ENCODE measurements at places on chromosomes 3 and 15.

DNA sequence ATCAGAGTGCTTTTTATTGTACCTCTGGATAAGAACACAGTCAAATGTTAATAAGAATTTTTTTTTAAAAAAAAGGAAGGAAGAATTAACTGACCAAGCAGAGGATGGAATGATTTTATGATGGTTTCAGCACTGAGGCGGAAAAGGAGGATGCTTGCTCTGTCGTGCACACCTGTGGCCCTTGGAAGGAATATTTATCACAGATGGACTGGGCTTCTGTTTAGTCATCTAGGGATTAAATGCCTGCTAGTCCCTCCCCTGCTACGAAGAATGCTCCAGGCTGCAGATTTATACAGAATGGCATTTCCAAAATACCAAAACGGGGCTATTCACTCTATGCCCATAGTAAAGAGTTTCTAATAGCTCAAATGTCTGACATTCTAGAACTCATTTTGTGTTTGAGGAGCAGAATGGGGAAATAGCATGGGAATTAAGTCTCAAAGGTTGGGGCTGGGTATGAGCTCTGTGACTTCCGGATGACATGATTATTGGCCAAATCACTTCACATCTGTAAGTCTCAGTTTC, 92.8 kb upstream of the BCL6 start:
- DNase-seq, result no peak

DNA sequence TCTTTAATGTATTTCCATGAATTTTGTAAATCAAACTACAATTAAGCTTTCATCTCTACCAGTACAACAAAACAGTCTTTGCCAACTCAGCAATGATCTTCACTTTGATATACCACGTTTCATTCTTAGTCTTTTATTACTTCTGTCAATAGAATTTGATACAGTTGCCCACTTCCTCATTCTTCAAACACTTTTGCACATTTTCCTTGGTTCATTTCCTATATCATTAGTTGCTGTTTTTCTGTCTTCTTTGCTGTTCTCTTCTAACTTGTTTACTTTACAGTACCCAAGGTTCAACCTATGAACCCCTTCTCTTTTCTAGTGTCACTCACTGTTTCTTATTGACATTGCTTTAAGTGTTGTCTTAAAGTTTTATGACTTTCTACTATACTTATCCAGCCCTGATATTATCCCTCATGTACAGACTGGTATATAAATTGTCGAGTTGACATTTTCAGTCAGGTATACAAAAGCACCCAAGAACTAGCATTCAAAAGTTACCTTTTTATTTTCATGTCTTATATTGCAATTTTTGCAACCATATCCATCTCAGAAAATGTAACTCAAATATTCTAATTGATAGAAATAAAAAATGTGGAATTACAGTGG, 903.1 kb downstream of the NSUN3 start:
- DNase-seq, result no peak

GRCh38 chr3:187833799-187834578, 88.7 kb upstream of the BCL6 start:
- no peak for DNase-seq

DNA sequence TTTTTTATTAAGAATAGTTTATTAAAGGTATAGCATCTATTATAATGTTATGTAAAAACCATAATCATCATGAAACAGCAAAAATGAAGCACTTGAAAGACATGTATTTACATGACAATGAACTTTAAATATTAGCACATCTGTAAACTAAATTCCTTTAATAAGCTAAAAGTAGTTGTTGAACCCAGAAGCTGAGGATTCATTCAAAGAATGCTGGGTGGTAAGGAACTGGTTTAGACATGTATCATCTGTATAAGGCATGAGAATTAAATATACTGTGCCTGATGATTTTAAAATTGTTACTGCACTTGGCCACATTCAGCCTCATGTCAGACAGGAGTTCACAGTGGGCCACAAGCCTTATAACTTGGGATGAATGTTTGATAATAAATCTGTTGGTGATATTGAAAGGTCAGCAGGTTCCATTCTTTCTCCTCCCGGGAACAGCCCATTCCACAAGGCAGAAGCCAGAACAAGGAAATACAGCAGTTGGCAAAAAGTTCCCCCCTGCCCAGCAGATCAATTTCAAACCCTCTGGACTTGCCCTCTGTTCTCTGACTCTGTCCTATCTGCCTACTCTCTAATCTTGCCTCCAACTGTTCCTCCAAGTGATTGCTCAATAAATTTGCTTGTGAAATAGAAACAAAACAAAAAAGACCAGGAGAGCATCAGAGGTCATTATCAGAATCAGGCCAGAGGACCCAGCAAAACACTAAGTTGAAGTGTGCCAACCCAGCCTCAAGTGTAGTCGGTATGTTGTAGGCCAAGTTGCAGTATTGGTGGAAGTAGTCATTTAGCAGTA, 49.8 kb upstream of the TEX264 start:
- DNase-seq, result no peak

GRCh38 chr15:50675535-50676144, 11.0 kb downstream of the TRPM7 start:
- peak; percentile 6 for DNase-seq

- DNase-seq, result no peak
Measured at GRCh38 chr3:36493051-36493450, 112.7 kb downstream of the STAC start.

GRCh38 chr15:45234562-45235235, 17.3 kb upstream of the SLC28A2 start:
- no peak for DNase-seq

- DNase-seq, result no peak
Measured at GRCh38 chr3:94972066-94972465, 909.2 kb downstream of the NSUN3 start.

GRCh38 chr3:98978068-98978811, 76.7 kb upstream of the DCBLD2 start:
- DNase-seq, result no peak

DNA sequence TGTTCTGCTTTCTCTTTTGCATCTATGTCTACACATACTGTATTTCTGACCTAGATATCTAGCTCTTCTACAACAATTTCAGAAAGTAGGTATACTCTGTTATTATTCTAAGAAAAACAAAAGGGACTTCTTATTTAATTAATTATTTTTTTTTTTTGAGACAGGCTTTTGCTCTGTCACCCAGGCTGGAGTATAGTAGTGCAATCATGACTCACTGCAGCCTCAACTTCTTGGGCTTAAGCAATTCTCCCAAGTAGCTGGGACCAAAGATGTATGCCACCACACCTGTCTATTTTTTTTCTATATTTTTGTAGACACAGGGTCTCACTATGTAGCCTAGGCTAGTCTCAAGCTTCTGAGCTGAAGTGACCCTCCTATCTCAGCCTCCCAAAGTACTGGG, 130.6 kb downstream of the MBNL1 start:
- no peak for DNase-seq

GRCh38 chr15:39756806-39757522, 25.7 kb downstream of the FSIP1 start:
- DNase-seq, result peak; percentile 32

DNA sequence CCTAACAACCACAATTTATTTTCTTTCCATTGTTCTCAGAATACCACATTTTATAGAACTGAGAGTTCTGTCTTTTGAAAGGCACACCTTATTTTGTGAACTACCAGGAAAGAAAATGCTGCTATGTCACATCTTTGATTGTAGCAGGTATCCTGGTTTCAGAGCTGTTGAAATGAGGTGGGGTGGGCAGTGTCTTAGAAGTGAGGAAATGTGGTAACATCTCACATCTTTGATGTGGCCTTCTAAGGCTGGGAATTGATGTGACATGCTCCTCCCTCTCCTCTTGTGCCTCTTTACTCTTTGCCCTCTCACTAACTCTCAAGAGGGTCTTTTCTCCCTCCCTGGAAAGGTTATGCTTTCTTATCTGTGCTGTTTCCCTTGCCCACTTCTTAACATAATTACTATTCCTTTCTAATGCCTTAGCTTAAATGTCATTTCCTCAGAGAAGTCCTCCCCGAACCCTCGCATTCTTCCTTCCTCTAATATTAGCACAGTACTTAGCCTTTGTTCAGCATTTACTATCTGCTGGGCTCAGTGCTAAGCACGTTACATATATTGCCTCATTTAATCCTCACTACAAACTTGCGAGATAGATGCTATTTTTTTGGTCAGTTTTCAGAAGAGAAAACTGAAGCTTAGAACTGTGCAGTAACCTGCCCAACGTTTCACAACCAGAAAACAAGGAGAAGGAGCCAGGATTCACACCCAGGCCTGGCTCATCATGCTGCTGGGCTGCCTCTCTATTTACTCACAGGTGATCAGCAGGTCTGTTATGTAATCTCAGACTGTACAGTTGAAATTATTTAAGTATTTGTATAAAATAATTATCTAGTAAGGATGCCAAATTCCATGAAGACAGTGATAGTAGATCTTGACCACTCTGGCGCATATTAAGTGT, 24.0 kb upstream of the SPTSSB start:
- no peak for DNase-seq

DNA sequence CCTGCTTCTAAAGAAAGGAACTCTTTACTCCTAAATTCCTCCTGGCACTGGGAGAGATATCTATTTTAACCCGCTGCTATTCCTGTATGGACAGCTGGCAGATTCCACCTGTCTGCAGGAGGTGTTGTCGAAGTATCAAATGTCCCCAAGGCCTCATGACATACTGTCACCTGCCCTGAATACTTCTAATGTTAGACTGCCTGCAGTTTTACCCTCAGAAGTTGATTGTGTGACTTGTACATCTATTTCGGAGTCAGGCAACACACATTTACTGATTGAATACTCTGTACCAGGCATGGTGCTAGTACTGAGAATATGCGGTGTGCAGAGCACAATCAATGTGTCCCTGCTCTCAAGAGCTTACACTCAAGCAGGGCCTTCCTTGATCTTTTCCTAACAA, 38.6 kb downstream of the PDZRN3 start:
- no peak for DNase-seq

GRCh38 chr15:85748729-85749128, 46.0 kb downstream of the KLHL25 start:
- no peak for DNase-seq

DNA sequence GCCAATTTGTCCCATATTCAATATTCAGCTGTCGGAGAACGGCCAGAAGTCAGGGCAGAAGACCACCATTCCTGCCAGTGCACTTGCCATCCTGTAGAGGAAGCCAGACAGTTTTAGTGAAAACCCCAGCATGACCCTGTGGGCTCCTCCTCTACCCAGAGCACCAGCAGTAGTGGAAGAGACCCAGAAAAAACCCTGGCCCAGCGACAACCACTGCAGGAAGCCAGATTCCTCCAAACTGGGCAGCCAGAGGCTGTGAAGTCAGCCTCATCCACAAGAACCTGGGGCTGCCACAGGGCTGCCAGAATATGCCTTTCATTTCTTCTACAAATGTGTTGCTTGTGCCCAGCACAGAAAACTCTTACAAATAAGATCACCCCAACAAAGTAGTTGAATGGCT, 67.3 kb downstream of the HMCES start:
- DNase-seq, result no peak

All from right kidney (tissue), 9 donors.